SK-N-SH treated with all-trans-retinoic acid at 6 μM for 48 hours (cell line): ENCODE measurements at places on chromosomes 11 and 22.

DNA sequence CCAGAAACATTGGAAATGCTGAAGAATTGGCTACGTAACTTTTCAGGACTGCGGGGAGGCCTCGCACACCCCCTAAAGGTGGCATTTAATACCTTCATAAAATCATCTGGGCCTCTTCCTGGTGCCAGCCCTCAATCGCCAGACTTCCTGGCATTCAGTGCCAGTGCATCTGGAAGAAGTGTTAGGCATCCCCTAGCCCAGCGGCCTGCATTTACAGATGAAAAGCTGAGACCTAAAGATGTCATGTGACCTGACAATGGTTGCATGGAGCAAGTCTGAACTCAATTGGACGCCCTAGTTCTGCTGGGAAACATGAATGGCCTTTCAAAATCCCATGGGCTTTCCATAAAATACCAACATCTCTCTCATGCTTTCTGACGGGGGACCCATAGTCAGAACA, 81.0 kb upstream of the TMEM45B start:
- no peak for ATAC-seq

GRCh38 chr11:57248780-57249383, 11.8 kb upstream of the APLNR start:
- peak; percentile 98 for ATAC-seq

GRCh38 chr11:105432241-105432995, 177.5 kb upstream of the GRIA4 start:
- ATAC-seq: no peak

DNA sequence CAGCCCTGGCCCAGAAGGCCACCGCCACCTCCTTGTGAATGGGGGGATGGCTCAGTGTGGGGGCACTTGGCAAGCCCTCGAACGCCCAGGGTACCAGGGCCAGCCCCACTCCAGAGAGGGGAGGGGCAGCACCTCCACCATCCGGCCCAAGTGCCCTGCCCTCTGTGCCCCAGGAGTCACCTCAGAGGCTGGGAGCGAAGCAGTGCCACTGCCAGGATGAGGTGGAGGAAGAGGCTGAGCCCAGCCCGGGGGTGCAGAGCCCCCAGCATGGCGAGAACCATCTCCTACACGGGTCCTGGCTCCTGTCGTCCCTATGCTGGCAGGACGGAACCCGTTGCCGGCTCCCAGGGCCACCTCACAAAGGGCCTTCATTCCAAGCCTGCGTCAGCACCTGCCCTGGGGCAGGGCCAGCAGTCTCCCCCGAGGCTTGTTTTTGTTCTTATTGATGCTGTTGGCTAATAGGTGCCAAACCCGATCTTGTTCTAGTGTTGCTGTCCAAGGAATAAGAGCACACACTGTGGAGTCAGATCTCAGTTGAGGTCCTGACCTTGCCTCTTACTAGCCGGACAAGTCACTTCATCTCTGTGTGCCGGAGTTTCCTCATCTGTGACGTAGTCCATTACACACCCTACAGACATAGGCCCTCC, at the start of gene FREY1:
Gene FREY1, minus strand, starts transcription at position 307 of the 647 bp plus-strand sequence. Its CDS starts 26 bp downstream, at position 281.
- peak; percentile 8 for ATAC-seq

DNA sequence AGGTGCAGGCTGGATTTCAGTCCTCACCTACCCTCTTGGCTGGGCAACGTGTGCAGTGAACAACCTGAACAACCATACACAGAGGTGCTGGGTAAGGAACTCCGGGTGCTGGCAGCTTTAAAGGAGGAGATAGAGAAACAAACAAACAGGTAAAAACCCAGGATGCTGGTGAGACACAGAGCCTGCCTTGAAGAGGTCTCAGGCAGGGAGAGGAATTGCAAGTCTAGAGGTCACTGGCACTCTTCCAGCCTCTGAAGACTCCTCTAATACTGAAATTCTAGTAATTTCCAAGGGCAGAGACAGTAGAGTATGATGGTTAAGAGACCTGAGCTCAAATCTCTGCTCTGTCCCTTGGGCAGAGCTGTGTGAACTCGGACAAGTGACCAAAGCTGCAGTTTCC, 192.5 kb downstream of the CEP164 start:
- no peak; the same call in 2 of the 3 replicates for ATAC-seq

GRCh38 chr22:42145175-42145574, 14.6 kb upstream of the CYP2D6 start:
- no peak for ATAC-seq
